ENCODE measurements at places on chromosomes 3 and 15. TPM values are rescaled to one million over a fixed set of nuclear protein-coding genes. Genes with fewer than 3 reads are reported as not detected.

The PRR23A gene
- total RNA-seq, result not detected

The ARHGAP31 gene
- total RNA-seq, result 55.5 TPM

The CA12 gene
- 4.7 TPM for total RNA-seq

DNA sequence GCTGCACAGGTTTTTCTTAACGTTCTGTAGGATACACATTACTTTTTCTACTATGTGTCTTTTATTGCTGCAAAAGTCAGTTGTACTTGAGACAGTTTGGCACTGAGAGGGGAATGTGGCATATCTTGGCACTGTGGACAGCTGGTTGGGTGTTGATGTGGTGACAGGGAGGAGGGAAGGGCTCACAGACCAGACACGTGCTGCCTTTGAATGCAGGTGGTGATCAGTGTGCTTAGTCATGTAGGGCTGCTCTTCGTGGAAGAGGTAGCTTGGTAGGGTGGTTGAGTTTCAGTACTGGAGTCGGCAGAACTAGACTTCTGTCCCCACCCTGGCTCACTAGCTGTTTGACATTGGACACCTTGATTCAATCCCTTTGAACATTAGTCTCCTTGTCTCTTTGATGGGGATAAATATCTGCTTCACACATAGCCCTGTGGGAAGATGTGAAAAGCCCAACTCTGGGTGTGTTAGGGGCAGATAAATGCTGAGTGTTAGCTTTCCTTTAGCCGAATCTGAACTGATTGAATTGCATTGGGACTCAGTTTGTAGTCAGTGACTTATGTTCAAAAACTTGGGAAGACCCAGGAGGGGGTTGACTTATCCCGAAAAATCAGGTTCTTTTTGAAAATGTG lies 108.4 kb downstream of the PTPRG start:
- H3K4me3 ChIP-seq, result no peak overlapping the region
- DNase-seq, result peak; percentile 71
- peaks cover 14% of the 10 kb centered on the region for H3K4me1 ChIP-seq
- H3K36me3 ChIP-seq, result no peaks in the 10 kb centered on the region
- H3K27me3 ChIP-seq, result no peaks in the 10 kb centered on the region
- H3K27ac ChIP-seq, result no peak overlapping the region

- no peak overlapping the region for H3K4me3 ChIP-seq
- H3K27ac ChIP-seq, result no peak overlapping the region
- H3K36me3 ChIP-seq, result peaks cover 73% of the 10 kb centered on the region
- H3K27me3 ChIP-seq, result no peaks in the 10 kb centered on the region
- no peak for DNase-seq
- peaks cover 10% of the 10 kb centered on the region for H3K4me1 ChIP-seq
Measured at GRCh38 chr3:66383023-66383422, 117.8 kb downstream of the LRIG1 start.

DNA sequence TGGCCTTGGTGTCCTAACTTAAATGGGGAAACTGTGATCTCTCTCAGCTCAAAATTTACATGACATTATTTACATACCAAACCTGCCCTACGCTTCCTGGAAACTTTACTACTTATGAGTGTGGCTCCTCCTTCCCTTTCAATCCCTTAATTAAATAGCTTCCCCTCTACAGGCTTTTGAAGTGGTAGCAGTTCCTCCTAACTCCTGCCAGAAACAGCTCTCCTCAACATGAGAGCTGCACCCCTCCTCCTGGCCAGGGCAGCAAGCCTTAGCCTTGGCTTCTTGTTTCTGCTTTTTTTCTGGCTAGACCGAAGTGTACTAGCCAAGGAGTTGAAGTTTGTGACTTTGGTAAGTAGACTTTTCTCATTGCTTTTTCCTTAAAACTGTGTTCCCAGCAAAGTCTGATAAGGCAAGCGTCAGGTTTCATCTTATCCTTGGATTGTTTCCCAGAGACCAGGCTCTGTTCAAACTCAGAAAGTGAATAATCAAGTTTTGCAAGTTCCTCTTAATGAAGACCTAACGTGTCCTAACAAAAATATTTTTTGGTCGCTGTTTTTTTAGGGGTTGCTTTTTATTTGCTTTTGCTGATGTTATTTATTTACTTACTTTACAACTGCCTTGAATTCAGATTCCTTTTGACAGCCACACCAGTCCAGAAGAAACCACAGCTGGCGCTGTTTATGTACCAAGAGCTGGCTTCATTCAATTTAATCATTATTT lies at the start of gene ACP3:
TSS of gene ACP3 (plus strand) at position 179 of the 720 bp plus-strand sequence. CDS start at position 229, 50 bp downstream.
- H3K27ac ChIP-seq, result peak within 1 kb of the TSS; percentile 93
- no peaks in the 10 kb centered on the region for H3K36me3 ChIP-seq
- H3K4me1 ChIP-seq, result peaks cover 33% of the 10 kb centered on the region
- no peaks in the 10 kb centered on the region for H3K27me3 ChIP-seq

DNA sequence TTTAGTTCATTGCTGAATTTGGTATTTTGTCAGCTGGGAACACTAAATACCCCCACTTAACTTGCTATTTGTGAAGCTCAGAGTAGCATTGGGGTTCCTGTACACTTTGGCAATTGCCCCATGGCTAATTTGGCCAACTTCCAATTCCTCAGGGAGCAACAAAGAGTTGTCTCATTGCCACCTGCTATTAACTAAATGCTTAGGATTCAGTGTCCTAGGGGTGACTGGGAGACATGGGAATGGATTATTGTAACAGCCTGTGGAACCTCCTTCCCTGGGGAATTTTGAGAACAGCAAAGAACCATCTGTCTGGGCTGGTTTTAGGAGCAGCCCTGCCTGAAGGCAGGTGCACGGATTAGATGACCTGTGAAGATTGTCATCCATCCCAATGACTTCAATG lies 437.4 kb upstream of the TPRG1 start:
- H3K27ac ChIP-seq, result no peak overlapping the region
- no peak for DNase-seq
- H3K4me1 ChIP-seq, result no peaks in the 10 kb centered on the region
- H3K27me3 ChIP-seq, result no peaks in the 10 kb centered on the region
- no peaks in the 10 kb centered on the region for H3K36me3 ChIP-seq
- no peak overlapping the region for H3K4me3 ChIP-seq

DNA sequence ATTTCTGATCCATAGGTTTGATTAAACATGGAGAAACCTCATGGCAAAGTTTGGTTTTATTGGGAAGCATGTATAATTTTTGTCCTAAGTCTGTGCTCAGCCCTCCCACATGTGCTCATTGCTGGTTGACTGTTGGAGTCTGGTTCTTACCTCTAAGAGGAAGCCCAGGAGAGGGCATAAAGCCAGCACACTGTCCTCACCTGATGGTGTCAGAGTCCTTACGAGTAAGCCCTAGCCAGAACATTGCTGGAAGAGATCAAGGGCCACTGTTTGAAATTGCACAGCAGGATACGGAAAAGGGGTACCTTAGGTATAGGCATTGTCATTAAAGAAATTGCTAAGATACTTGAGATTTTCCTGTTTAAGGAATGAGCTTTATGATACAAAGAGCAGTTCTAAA lies 21.3 kb downstream of the MLH1 start:
- no peaks in the 10 kb centered on the region for H3K27me3 ChIP-seq
- H3K36me3 ChIP-seq, result peaks cover 36% of the 10 kb centered on the region
- DNase-seq, result no peak
- no peak overlapping the region for H3K4me3 ChIP-seq
- H3K4me1 ChIP-seq, result no peaks in the 10 kb centered on the region

- H3K27ac ChIP-seq, result no peak overlapping the region
- H3K4me1 ChIP-seq, result peaks cover 26% of the 10 kb centered on the region
- H3K36me3 ChIP-seq, result no peaks in the 10 kb centered on the region
- DNase-seq, result no peak
Measured at GRCh38 chr3:15361494-15362214, 29.3 kb upstream of the SH3BP5 start.

- no peaks in the 10 kb centered on the region for H3K4me1 ChIP-seq
- H3K27ac ChIP-seq, result no peak overlapping the region
- no peaks in the 10 kb centered on the region for H3K36me3 ChIP-seq
Measured at GRCh38 chr15:49855917-49856637, 235.2 kb downstream of the DTWD1 start.

GRCh38 chr3:38085311-38085942 lies 46.4 kb downstream of the DLEC1 start:
- no peaks in the 10 kb centered on the region for H3K36me3 ChIP-seq
- no peaks in the 10 kb centered on the region for H3K4me1 ChIP-seq
- no peak for DNase-seq
- H3K27ac ChIP-seq, result no peak overlapping the region
- no peaks in the 10 kb centered on the region for H3K27me3 ChIP-seq
- no peak overlapping the region for H3K4me3 ChIP-seq

DNA sequence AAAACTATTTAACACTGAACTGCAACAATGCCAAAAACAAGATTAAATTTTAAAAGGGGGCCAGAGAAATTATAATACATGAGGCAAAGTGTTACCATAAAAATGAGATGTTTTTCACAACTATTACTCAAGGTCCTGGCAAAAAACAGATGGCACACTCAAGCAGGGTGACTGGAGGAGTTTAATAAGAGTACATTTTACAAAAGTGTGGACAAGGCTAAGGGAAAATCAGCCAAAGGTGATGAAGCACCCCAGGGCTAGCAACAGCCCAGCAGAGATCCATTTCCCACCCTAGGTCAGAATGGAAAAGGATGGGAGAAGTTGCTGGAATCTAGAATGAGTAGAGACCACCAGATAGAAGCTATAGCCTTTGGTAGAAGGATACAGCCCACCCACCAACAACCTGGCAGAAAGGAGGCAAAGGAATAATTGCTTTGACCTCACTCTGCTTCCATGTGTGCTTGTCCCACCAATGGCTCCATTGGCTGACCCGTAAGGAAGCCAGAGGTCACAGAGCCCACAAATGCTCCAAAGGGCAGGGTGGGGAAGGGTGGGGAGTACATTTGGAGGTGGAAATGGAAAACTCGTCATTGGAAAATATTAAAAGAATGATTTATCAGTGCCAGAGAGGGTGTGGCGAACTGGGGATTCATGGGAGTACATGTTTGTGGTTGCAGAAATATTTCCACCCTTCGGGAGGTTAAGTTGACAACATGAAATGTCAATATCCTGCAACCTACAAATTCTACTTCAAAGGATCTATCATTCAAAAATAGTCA lies 161.0 kb upstream of the UBE2E2 start:
- H3K4me1 ChIP-seq, result no peaks in the 10 kb centered on the region
- H3K27me3 ChIP-seq, result no peaks in the 10 kb centered on the region
- DNase-seq, result no peak
- no peak overlapping the region for H3K27ac ChIP-seq
- H3K36me3 ChIP-seq, result no peaks in the 10 kb centered on the region

GRCh38 chr3:3087279-3087678 lies 22.9 kb downstream of the IL5RA start:
- H3K36me3 ChIP-seq, result no peaks in the 10 kb centered on the region
- H3K4me3 ChIP-seq, result no peak overlapping the region
- H3K27me3 ChIP-seq, result no peaks in the 10 kb centered on the region
- DNase-seq, result no peak
- no peak overlapping the region for H3K27ac ChIP-seq

- no peak overlapping the region for H3K27ac ChIP-seq
- peaks cover 16% of the 10 kb centered on the region for H3K4me1 ChIP-seq
- H3K27me3 ChIP-seq, result no peaks in the 10 kb centered on the region
- H3K4me3 ChIP-seq, result no peak overlapping the region
Measured at GRCh38 chr3:49001155-49001554, 6.0 kb upstream of the WDR6 start.

DNA sequence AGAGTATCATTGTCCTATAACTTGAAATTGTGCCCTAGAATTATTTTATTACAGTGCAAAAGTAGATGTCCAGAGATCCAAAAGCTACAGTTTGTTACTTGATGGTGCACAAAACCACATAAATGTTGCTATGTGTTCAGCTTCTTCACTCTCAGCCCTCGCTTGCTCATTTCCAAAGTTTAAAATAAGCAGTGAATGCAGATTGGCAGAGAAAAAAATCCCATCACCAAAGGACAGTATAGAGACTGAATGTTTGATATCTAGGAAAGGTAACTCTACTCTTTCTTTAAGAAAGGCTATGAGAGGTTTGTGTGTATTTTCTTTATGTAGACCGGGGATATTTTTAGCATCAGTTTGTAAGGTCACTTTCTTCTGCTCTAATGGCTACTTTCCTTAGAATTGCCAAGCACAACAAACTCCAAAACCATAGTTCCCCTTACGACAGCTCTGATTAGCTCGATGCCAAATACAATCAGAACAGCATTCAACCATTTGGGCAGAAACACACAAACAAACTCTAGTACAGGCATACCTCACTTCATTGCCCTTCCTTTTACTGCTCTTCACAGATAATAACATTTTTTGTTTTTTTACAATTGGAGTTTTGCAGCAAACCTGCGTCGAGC lies 164.1 kb upstream of the CCDC54 start:
- H3K4me3 ChIP-seq, result no peak overlapping the region
- no peaks in the 10 kb centered on the region for H3K36me3 ChIP-seq
- DNase-seq, result no peak
- H3K27me3 ChIP-seq, result no peaks in the 10 kb centered on the region

DNA sequence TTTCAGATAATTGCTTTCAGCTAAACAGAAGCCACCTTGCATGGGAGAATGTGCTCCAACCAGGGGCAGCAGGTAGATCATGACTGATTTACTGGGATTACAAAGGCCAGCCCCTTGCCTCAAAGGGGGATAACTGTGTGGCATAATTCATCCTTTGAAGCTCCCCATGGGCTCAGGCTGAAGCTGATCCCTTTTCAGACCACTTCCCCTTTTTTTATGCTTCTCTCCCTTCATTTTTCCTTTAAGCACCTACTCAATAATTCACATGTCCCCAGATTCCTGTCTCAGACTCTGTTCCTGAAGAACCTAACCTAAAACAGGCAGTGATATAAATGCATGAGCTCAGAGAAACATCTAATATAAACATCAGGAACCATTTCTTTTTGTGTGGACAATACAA lies 8.2 kb upstream of the MYRIP start:
- no peaks in the 10 kb centered on the region for H3K27me3 ChIP-seq
- no peaks in the 10 kb centered on the region for H3K4me1 ChIP-seq
- no peak overlapping the region for H3K27ac ChIP-seq
- H3K36me3 ChIP-seq, result no peaks in the 10 kb centered on the region
- H3K4me3 ChIP-seq, result no peak overlapping the region
- no peak for DNase-seq
